ENCODE measurements at places on chromosomes 4 and X. TPM values are rescaled to one million over a fixed set of nuclear protein-coding genes. Genes with fewer than 3 reads are reported as not detected.
A peak's percentile ranks its signal among the peaks of the same experiment; 100 is the strongest.

GRCh38 chr4:89765966-89766365, 71.0 kb downstream of the SNCA start:
- no peak for ATAC-seq

The SH3BGRL gene
- 70.3 TPM for total RNA-seq

- ATAC-seq, result no peak
Observed at GRCh38 chrX:9467751-9468150, 2.9 kb downstream of the TBL1X start.

DNA sequence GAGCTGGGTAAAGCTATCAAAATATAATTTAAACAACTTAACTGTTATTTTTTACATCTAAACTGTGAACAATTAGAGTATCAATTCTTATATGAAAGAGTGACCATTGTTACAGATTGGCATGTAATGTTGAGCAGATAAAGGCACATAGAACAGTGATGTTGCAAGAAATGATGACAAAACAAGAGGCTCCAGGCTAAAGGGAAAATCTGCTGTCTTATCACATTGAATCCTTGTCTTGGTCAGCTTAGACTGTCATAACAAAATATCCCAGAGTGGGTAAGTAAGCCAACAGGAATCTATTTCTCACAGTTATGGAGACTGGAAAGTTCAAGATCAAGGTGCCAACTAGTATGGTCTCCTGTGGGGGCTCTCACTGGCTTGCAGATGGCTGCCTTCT, 154.1 kb upstream of the PPP3CA start:
- no peak for ATAC-seq

GRCh38 chrX:12162420-12162819, 24.1 kb downstream of the FRMPD4 start:
- no peak for ATAC-seq

DNA sequence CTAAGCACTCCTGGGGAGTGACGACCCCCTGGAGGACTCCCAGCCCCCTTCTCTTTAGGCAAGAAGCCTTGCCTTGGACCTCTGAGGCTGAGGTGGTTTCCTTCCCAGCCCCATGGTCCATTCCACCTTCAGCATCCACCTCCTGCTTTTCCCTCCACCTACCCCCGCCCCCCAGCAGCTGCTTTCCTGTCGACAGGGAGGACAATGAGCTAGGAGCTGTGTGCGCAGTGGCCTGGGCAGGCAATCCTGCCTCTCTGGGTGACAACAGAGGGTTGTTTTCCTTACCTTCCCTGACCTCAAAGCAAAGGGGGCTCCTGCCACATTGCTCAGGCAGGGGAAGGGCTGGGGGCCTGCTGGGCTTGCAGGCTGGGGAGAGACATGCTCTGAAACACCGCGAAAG, 123.5 kb downstream of the BCOR start:
- peak; percentile 55 for ATAC-seq

DNA sequence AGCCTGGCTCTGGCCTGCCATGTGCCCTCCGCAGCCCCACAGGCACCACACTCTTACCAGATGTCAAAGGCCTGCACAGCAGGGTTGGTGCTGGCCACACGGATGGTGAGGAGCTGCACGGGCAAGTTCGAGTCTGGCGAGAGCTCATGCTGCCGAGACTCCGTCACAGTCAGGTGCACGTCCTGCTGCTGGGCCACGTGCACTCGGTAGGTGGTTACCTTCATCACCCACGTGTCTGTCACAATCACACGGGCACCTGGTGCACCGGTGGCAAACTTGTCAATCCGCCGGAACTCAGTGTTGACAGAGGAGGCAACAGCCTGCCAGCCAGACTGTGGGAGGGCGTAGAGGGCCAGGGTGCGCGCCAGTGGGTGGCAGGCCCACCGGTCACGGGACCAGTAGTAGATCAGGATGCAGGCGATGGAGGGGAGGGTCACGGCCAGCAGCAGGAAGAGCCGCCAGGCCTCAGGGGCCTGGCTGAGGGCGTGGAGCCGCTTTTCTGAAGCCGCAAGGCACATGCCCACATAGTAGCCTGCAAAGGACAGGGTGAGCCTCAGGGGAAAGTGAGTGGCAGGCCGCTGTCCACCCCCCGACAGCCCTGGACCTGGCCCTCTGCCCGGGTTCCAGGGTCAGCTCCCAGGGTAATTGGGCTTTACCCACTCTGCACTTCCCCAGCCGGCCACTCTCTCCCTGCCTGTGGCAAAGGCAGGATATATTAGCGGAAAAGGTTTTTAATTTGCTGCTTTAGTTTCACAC, 2.9 kb downstream of the TMEM129 start:
- no peak for ATAC-seq

The RHOXF1 gene
- not detected for total RNA-seq

DNA sequence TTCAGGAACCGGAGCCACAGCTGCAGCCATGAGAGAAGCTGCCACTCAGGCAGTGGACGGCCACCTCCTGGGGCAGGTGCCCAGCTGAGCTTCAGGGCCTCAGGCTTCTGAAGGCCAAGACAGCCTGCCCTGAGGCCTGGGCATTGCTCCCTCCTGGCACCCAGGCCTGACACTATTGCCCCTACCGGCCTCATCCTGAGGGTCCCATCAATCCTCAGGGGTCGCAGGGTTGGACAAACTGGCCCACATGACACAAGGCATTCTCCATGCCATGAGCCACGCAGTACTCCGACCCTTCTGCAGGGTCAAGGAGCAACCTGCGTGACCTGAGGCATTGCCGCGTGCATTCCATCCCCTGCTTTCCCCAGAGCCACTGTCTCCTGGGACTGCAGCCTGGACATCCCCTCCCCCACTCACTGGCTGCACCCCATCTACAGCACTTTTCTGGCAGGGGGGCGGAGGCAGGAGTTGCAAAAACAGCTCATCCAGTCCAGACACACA, 3.0 kb upstream of the ZFP92 start:
- ATAC-seq, result no peak

The S100G gene
- not detected for total RNA-seq

The ZMAT1 gene
- 3.6 TPM for total RNA-seq

The SPON2 gene
- 8.8 TPM for total RNA-seq

The NOX1 gene
- not detected for total RNA-seq

The UCP1 gene
- total RNA-seq, result not detected

DNA sequence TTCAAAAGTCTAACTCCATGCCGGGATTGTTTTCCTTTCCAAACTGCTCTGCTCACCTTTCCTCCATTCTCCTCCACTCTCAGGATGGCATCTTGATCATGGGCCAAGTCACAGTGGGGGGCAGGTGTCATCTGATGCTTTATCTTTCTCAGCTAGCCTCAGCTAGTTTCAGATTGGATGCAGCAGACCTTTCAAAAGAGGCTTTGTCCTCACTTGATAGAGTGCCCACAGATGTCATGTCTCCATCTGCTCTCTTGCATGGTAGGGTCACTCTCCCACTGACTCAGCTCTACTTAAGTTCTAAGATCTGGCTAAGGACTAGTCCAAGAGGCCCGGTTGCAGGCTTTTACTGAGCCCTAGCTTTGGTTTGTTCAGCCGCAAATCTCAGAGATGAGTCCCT, 341.8 kb upstream of the GALNT7 start:
- ATAC-seq, result no peak

DNA sequence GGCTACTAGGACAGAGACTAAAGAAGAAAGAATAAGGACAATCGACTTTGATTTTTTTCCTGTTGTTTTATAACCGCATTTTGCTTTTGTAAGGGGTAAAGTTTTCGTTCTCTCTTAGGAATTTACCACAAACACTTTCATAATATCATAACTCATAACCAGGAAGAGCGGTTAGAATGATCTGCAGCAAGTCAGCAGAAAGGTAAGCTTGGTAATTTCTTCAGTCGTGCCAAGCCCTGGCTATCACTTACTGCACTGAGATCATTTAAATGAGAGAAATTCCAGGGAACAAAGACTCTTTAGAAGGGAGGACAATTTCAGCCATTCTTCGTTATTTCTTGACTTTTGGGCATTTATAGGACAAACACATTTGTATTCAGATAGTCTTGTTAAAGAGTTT, 258.1 kb downstream of the UNC5C start:
- no peak for ATAC-seq

DNA sequence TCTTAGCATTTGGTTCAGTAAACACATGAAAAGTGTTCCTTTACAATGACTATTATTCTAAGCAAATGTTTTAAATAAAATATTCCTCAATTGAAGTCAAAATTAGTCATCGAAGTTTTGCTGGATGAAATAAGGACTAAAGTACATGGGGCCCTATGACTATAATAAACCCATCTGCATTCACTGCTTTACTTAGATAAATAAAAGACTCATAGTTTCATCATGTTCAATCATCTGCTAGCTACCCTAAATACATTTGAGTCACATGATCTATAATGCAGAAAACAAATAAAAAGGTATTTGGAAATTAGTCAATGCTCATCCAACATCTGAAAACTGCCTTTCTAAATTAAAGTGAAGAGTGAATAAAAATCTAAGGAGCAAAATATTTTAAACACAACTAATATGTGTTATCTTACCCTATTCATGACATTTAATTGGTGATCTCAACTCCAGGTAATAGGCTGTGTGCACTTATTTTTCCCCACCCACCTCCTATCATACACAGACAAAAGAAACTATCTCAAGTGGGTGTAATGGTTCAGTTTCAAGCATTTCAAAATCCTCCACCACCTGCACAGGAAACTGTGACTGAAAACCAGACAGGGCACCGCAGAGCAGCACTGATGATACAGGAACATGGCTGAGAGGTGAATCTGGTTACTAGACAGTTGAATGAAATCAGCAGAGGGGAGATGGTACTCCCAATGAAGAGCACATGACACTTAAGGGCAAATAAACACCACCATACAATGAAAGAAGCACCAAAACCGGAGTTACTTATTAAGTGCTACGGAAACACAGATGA, 78.6 kb downstream of the CAMK2D start:
- ATAC-seq, result no peak

The SHROOM2 gene
- total RNA-seq, result 26.4 TPM

DNA sequence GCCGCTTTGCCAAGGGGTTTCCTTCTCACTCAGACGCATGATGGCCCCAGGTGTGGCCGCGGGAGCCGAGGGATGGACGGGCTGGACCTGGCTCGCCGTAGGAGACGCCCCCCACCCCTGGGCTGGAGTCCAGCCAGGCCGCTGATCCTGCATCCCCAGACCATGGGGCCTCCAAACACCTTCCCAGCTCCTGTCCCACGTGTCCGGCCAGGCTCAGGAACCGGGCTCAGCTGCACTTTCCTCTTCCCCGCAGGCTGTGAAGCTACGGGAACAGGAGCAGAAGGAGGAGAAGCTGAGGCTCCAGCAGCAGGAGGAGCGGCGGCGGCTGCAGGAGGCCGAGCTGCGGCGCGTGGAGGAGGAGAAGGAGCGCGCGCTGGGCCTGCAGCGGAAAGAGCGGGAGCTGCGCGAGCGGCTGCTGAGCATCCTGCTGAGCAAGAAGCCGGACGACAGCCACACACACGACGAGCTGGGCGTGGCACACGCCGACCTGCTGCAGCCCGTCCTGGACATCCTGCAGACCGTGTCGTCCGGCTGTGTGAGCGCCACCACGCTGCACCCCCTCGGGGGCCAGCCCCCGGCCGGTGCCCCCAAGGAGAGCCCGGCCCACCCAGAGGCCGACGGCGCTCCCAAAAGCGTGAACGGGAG, 9.1 kb downstream of the AKAP17A start:
- ATAC-seq, result no peak

The IL2 gene
- total RNA-seq, result not detected

The SPATA4 gene
- 0.50 TPM for total RNA-seq

The CXCL1 gene
- 2.7 TPM for total RNA-seq

The ADGRG4 gene
- total RNA-seq, result 0.27 TPM

GRCh38 chrX:94743478-94743877, 1069.5 kb downstream of the FAM133A start:
- ATAC-seq, result no peak

- peak; percentile 95 for ATAC-seq
Observed at GRCh38 chr4:114420069-114420468, 178.5 kb upstream of the UGT8 start.

DNA sequence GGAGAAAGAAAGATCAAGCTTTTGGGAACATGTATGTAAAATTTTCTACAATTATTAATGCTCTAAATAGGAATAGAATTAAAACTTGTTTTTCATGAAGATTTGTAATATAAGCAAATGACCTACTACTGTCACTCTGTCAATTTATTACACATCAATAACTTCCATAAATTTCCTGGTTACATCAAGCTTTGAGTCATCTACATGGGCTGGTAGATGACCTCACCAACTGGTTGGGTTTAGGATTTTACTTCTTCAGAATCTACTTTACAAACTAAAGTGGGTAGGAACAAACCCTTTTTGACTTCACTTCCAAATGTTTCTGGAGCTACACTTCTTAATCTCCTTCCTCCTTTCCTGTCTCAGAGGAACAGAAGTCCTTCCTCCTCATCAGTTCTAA, 12.0 kb upstream of the LRAT start:
- ATAC-seq, result no peak

- peak; percentile 63 for ATAC-seq
Observed at GRCh38 chr4:123553733-123554637, 157.4 kb downstream of the SPRY1 start.

The DGKK gene
- total RNA-seq, result 0.66 TPM

GRCh38 chrX:79159800-79160199, 15.3 kb downstream of the GPR174 start:
- no peak for ATAC-seq

DNA sequence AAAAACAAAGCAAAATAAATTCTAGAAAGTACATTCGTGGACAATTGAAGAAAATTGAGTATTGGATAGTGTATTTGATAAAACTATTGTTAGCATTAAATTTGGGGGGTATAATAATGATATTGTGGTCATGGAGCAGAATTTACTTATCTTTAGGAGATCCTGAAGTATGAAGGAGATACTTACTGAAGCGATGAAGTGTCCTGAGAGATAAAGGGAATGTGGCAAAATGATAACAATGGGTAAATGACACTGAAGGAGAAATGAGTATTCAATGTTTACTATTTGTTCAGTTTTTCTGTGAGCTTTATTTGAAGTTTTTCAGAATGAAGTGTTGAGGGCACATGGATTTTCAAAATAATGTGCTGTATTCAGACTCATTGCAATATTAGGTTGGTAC, 30.0 kb upstream of the BLTP1 start:
- no peak for ATAC-seq

- no peak for ATAC-seq
Observed at GRCh38 chr4:81314196-81314896, 99.3 kb upstream of the PRKG2 start.

GRCh38 chr4:6360385-6360784, 90.7 kb downstream of the WFS1 start:
- ATAC-seq, result peak; percentile 98

GRCh38 chr4:42588909-42589308, 68.0 kb downstream of the ATP8A1 start:
- no peak for ATAC-seq

- no peak for ATAC-seq
Observed at GRCh38 chrX:112470551-112470950, 209.2 kb downstream of the LHFPL1 start.

The PORCN gene
- 21.1 TPM for total RNA-seq

DNA sequence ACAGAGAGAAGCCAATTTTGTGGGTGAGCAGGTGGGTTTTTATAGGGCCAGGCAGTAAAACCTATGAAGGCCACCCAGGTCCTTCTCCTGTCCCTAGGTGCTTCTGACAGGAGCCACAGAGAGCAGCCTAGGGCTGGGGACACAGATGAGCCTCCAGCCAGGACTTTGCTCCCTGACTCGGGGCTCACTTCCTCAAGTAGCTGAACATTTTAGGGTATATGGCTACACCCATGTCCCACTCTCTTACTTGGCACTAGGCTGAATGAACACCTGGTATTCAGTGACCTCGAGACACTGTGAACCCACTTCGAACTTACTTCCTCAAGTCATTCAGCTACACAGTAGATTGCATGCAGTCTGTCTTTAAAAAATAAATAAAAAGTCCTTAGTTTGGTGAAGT, 217.3 kb downstream of the MID1IP1 start:
- no peak for ATAC-seq

Measured in motor neuron (in vitro differentiated cells).